ENCODE measurements at places on chromosomes 12 and 14. TPM values are rescaled to one million over a fixed set of nuclear protein-coding genes. Genes with fewer than 3 reads are reported as not detected.

DNA sequence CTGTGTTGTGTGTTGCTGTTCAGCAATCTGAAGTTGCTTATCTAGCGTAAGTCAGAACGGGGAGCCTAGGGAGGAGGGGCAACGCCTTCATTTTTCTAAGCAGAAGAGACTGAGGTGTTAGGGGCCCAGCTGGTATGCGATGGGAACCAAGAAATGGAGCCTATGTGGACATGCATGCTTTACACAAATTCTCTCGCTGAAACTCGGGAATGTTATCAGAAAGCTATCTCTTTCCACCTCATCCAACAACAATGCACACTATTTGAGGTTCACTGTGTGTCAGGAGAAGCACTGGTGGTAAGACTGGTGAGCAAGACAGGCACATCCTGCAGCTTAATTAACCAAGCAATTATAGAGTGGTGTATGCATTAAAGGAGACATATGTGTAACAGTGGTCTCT lies 89.7 kb downstream of the NRXN3 start:
- peak; percentile 5 for DNase-seq

Gene SLC6A15
- 0.39 TPM for total RNA-seq

DNA sequence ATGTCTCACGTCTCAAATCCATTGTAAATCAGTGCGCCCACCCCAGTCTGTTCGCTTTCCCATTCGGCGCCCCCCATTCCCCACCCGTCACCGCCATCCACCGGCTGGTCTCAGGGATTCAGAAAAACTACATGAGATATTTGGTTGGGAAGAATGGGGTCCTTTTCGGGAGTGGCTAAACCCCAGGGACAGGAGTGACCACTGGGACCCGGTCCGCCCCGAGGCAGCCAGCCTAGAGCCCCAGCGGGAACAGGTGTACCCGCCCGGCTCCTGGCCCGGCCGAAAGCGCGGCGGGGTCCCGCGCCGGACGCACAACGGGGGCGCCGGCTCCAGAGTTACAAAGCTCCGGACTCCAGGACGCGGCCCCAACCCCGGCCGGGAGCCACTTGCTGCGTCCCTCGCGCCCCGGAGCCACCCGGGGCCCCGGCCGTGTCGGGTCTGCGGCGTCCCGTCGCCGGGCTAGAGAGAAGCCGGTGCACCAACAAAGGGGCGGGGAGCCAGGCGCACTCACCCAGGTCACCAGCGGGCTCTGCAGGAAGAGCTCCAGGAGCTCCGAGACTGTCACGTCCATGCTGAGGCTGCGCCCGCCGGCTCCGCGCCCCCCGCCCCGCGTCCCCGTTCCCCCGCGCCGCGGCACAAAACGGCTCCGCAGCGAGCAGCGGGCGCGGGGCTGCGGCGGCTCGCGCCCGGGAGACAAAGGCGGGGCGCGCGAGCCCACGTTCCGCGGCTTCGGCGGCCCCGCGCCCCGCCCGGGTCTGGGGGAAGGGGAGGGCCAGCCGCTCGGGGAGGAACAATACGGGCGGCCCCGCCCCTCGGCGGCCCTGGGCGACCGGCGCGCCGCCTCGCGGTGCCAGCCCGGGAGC lies at the start of gene CCDC88C:
Gene CCDC88C (minus strand): TSS at position 701 of the 863 bp plus-strand sequence. CDS start 130 bp downstream, at position 571.
- DNase-seq = no peak

- DNase-seq = no peak
These were observed 47.2 kb downstream of the ALDH1L2 start for GRCh38 chr12:105036937-105037649.

- DNase-seq = no peak
These were observed 431.5 kb upstream of the OR4E1 start for GRCh38 chr14:22105006-22105623.

Gene ACOT4
- total RNA-seq = 3.6 TPM

Data from RPMI7951 (cell line).